ENCODE measurements at places on chromosomes 11 and 22.

DNA sequence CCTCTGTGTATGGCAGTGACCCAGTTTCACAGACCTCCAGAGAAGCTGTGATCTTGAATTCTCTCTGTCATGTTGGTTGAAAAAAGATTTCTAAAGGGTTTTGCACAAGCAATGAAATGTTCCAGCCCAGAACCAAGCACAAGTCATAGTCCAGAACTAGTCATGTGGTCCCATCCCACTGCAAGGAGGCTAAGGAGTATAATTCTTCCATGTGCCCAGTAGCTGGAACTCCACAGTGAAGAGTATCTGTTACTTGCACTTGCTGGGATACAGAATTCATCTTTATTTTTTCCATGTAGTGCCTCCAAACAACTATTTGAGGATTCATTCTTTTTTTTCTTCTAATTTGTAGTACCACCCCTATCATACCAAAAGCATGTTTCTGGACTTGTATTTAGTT, 9.9 kb upstream of the MMP8 start:
- DNase-seq, result no peak

GRCh38 chr11:70138403-70138802, 60.3 kb downstream of the ANO1 start:
- DNase-seq, result no peak

- no peak for DNase-seq
Observed at GRCh38 chr11:118282606-118283005, 18.5 kb upstream of the MPZL2 start.

- DNase-seq, result no peak
Observed at GRCh38 chr11:119015054-119015611, 3.0 kb downstream of the RPS25 start.

GRCh38 chr11:63764340-63764678, 4.3 kb downstream of the ZFTA start:
- no peak for DNase-seq

DNA sequence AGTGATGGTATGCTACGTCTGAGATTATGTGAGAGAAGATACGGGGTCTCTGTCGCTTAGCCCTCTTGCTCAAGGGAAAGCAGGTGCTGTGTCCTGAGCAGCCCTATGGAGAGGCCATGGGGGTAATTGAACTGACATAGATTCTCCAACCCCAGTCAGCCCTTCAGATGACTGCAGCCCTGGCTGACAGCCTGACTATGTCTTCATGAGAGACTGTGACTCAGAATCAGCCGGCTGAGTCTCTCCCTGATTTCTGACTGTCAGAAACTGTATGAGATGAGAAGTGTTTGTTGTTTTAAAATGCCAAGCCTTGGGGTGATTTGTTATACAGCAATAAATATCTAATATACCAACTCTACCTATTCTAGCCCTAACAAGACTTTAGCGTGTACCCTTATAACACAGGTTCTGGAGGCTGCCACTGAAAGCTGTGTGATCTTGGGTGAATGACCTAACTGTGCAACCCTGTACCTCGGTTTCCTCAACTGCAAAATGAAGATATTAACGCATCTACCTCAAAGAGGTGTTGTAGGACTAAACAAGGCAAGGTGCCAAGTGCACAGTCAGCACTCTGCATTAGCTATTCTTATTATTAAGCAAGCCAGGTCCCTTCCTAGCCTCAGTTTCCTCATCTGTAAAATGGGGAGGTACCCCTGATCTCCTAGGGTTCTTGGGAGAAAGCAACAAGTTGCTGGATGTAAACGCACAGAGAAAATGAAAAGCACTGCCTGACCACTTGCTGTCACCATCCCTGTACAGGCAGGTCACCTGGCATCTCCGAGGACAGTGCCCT, 24.9 kb downstream of the SLC43A1 start:
- no peak for DNase-seq

DNA sequence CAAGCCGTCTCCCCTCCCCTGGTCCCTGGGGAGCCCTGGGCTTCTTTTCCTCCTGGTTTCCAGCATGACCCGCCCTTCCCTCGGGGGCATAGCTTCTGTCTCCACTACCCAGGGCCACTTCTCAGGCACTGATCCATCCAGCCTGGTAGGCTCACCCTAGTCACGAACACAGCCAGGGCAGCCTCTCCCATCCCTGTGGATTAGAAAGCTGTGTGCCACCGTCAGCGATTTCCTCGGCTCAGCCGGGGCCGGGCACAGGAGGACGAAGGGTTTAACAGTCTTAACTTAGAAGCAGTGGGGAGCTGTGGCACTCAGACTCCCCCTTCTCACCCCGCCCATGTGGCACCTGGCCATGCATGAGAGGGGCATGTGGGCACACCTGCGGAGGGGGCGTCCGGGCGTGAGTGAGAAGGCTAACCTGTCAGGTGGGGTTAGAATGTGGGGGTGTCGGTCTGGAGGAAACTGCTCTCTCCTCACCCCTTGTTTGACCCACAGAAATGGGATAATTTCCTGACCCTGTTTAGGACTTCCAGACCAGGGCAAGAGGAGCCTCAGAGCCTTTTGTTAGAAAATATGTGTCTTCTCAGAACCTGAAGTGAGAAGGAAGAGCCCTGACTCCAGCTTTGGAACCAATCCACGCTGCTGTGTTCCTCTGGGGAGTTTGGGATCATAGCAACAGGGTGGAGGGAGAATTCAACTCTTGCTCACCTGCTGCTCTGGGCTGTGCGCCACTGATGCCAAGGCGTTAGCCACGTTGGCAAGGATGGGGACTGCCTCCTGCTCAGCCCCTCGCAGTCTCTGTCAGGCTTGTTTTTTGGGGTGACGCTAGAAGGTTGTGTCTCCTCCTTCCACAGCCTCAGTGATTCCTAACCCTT, 14.6 kb downstream of the GLB1L2 start:
- no peak for DNase-seq

DNA sequence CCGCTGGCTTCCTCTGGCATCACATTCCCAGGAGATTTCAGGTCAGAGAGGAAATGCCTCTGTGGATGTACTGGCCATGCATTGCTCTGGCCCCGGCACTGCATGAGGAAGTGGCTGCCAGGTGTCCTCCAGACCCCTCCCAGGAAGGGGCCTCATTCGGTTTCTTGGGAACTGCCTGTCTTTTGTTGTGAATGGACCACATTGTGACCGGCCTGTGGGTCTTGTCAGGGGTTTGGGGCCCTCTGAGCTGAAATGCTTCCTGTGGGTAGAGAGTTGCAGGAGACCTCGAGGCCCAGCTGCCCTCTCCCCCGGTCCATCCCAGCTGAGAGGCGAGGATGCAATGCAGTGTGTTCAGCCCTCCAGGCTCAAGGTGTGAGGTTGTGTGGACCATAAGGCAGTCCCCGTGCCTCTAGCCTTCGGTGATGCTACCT, 18.8 kb upstream of the ST3GAL4 start:
- DNase-seq, result no peak

Data from non-pigmented ciliary epithelial cell (primary cell).